Motor neuron (in vitro differentiated cells): ENCODE measurements at places on chromosomes 3 and 15. TPM values are rescaled to one million over a fixed set of nuclear protein-coding genes. Genes with fewer than 3 reads are reported as not detected.

SHC4 gene
- 0.53 and 0.70 TPM in 2 replicates for total RNA-seq

CNTN6 gene
- 5.2 TPM in 2 replicates for total RNA-seq

WNT7A gene
- total RNA-seq: 14.1 and 14.3 TPM in 2 replicates

SLC22A13 gene
- total RNA-seq: 0.45 and 0.94 TPM in 2 replicates

NANOGP8 gene
- not detected in 2 replicates for total RNA-seq

- no peak for ATAC-seq
These were observed 18.8 kb downstream of the MAGI1 start for GRCh38 chr3:66019896-66020295.

DNA sequence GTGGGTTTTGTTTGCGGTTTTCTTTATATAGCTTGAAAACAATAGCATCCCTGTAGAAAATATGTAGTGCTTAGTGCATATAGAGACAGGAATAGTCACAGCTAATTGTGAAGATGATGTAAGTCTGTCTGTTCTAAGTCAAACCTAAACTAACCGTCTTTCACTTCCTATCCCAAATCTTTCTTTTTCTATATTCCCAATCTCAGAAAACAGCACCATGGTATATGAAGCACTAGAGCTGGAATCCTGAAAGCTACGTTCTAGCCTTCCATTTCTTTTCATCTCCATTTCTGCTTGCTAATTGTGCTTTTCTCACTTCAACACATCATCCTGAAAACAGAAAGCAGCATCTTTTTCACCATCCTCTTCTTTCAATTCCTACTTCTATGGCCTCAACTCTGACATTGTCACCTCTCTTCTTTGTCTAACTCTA lies 1235.5 kb downstream of the ROBO2 start:
- no peak for ATAC-seq

DNA sequence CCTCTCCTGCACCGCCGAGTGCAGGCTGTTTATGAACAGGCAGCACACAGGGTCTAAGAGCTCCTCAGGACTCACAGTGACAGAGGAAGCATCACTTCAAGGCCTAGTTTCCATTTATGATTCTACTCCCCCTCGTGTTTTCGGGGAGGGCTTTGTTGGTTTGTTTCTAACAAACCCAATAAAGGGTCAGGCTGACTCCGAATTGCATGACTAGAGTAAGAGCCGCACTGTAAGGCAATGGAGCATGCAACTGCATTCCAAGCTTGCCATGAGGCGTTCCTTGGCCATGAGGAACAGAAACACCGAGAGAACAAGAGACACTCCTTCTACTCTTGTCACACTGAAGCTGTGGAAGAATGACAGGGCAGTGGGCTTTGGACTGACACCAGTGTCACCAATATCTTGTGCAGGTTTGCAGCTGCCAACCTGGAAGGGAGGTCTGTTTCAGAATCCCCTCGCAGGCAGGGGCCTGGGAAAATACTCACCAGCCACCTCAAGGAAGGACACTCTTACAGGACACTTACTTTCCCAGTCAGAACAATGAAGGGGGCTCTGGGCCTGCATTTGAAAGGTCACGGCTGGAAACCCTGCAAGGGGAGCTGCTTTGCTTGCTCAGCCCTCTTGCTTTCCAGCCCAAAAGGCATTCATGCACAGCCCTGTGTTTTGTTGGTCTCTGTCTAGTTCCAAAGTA lies 96.8 kb downstream of the ADAMTS17 start:
- ATAC-seq: no peak

GRCh38 chr3:149654188-149654601 lies 3.6 kb downstream of the WWTR1 start:
- no peak for ATAC-seq

DNA sequence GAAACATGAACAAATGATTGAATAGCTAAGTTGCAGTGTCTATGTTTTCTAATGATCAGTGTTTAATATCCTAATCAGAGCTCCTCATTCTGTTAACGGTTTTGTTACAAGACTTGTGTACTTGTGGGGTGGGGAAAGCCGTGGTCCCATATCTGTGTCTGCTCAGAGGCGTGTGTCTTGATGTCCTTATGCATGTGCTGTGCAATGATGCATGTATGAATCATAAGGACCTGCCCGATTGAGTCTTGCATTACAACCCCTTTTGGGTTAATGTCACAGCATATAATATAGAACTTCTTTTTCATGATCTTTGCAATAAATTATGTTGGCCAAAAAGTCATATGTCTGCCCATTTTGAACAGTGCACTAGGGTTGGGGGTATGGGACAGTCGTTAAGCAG lies 233.4 kb downstream of the ITPR1 start:
- peak; percentile 34 for ATAC-seq

- ATAC-seq: peak; percentile 15
These were observed 809 bp downstream of the CRTAP start for GRCh38 chr3:33114622-33115023.

- ATAC-seq: peak; percentile 92
These were observed 148.6 kb downstream of the MEIS2 start for GRCh38 chr15:36951731-36952247.

DNA sequence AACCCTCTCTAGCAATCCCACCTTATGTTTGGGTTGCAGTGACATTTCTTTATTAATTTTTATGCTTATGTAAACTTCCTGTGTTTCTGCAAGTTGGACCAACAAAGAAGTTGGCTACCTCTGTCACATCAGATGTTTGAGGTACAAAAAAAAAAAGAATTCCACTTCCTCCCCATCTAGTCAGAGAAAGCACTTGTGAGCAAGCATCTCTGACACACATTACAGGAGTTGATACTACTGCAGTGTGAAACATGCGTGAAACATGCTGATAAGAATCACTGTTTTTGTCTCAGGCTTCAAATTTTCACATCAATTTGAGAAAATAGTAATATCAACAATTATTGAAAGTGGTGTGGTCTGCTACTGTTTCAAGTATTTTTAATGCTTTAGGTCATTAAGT lies 1.3 kb downstream of the SCAANT1 start:
- ATAC-seq: no peak

- no peak for ATAC-seq
These were observed 145.4 kb upstream of the PROK2 start for GRCh38 chr3:71930056-71930991.

- ATAC-seq: no peak
These were observed 844 bp downstream of the NR2F2 start for GRCh38 chr15:96331144-96331944.

GRCh38 chr3:185677146-185677829 lies 91.2 kb downstream of the SENP2 start:
- peak; percentile 99 for ATAC-seq

- ATAC-seq: peak; percentile 56
These were observed at the start of gene GPR176 for GRCh38 chr15:39919748-39920509. TSS of gene GPR176 (minus strand) at chr15:39920266. CDS start at chr15:39920026, 240 bp downstream.
